Activated B cell treated with CpG ODN at 0.5 μM for 24 hours (primary cell): ENCODE measurements at places on chromosomes 5 and 9.

- DNase-seq, result no peak
These were observed 35.0 kb upstream of the PCSK5 start for GRCh38 chr9:75855509-75855908.

GRCh38 chr5:126044111-126044668, 379.0 kb upstream of the GRAMD2B start:
- DNase-seq, result no peak

- no peak for DNase-seq
These were observed 55.4 kb downstream of the SEMA4D start for GRCh38 chr9:89442501-89442978.

DNA sequence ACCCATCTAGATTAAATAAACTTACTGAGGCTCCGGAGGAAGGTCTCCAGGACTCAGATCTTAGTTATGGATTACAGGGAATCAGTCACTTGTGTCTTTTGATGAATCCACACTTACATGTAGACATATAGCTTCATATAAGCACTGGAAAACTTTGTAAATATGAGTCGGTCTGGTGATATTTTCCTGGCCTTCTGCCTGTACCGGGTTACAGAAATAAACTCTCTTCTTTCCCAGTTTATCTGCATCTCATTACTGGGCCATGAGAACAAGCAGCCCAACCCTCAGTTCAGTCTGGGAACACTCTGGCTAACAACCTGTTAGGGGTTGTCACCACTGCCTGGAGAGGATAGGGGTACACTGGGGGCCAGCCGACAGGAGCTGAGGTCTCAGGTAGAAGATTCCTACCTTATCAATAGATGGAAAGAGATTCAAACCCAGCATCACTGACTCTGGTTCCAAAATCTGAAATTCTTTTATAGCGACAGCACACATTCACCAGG, 59.1 kb downstream of the THBS4 start:
- no peak for DNase-seq

DNA sequence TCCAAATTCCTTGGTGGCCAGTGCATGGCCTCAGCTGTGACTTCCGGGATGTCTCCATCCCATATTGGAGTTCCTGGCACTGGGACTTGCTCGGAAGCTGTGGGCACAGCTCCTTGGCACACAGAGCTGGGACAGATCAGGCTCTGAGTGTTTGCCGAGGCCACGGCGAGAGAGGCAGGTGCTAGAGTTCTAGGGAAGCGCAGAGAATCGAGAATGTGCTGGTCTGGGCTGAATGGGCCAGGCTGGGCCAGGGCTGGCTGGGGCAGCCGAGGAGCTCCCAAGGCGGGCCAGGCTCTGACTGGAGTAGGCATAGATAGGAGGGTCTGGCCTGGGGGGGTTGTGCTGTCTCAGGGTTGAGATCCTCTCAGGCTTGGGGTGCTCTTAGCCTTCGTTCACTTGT, 45.4 kb downstream of the HMCN2 start:
- DNase-seq, result no peak

GRCh38 chr5:178069909-178070308, 43.4 kb upstream of the N4BP3 start:
- DNase-seq, result peak; percentile 24

DNA sequence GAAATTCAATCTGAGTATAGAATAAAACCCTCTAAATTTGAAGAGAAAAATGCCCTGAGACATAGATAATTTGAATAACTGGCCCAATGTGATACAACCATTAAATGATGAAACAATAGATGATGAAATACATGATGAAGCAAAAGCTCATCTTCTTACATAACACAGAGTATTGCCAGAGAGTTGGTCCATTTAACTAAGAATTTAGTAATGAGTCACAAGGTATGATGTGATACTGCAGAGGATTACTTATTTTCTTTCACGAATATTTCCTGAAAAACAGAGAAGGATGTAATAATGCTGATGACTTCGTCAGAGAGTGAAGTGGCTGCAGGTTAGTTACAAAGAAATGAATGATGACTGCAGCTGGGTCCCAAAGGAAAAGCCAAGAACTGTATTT, 379.3 kb downstream of the CDH12 start:
- no peak for DNase-seq
